ENCODE measurements at places on chromosomes 1 and 21.

- DNase-seq: no peak
These were observed 8.2 kb downstream of the MATN1 start for GRCh38 chr1:30715216-30715615.

DNA sequence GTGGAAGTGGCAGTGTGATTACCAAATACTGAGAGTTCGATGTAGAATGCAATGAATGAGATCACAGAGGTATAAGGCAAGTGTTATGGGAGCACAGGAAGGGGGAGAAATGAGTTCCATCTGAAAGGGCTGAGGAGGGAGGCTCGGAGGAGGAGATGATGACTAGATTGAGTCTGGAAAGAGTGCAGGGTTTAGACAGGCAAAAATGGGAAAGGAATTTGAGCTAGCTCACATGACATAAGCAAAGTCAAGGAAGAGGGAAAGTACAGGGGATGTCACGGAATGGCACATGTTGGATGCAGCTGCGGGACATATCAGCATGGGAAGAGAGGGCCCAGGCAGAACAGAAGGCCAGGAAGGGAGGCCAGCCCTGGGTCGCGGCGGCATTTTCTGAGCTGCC, 132.7 kb downstream of the RUNX1 start:
- DNase-seq: no peak

DNA sequence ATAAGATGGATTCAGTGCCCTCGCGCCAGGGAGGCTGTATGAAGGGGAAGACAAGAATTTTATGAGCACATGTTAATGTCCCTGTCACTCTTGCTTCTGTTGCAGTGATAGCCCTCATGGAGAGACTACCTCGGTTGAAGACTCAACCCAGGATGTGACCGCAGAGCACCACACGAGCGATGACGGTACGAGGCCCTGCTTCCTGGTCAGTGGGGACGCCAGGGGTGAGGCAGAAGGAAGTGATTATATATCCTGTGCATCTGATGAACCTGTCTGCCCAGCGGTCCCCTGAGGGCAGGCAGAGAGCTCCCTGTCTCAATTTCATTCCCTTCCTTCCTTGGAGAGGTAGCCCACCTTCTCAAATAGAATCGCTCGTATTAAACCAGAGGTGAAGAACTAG, 20.0 kb upstream of the IKBKE start:
- no peak for DNase-seq

DNA sequence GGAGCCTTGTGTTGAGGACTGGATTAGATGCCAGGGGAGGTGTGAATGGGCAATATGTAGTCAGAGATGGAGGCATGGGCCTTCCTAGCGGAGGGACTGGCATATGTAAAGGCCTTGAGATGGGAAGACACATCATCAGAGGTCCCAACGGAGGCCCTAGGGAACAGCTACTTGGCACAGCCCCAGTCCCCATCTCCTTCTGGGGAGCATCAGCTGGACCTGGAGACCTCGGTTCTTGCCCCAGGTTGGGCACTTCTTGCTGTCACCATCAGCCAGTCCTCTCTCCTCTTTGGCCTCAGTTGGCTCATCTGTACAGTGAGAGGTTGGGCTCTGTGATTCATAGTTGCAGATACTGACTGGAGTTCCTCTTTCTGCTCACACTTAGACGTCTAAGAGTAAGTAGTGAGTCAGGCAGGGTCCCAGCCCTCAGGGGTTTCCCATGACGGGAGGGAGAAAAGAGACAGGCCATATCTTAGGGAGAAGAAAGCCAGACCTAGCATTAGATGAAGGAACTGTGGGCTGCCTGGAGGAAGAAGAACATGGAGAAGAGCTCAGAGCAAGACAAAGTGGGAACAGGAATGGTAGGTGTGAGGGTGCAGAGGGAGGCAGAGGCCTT, 3.4 kb upstream of the MARCKSL1 start:
- DNase-seq: no peak

DNA sequence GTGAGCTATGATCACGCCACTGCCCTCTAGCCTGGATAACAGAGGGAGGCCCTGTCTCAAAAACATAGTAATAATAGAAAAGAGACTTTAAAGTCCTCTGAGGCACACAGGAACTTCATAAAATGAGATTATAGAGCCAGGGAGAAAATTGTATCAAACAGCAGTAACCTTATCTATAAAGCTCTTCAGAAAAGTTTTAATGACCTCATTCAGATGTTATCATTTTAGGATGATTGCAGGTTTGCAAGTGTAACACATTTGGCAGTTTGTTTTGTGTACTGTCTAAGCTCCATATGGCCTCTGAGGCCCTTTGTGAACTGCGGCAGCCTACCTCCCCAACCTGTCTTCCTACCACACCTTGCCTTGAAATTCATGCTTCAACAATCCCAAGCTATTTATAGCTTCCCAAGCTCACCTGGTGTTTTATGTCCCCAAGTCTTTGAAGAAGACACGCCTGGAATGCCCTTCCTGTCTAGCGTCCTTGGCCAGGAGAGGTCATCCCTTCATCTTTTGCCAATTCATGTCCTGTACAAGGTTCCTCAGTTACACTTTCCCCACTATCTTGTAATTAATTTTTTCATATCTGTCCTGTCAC, 8.5 kb upstream of the AKNAD1 start:
- DNase-seq: no peak

GRCh38 chr1:246583448-246584185, 17.4 kb downstream of the CNST start:
- no peak for DNase-seq

GRCh38 chr1:168243636-168244212, 17.9 kb downstream of the SFT2D2 start:
- no peak for DNase-seq

All from C1 segment of cervical spinal cord (tissue), 14 donors.